ENCODE measurements at places on chromosomes 4 and X. TPM values are rescaled to one million over a fixed set of nuclear protein-coding genes. Genes with fewer than 3 reads are reported as not detected.

Gene TENM3
- total RNA-seq, result 17.4 TPM

Gene TMPRSS11F
- not detected for total RNA-seq

Gene HHIP
- 0.43 TPM for total RNA-seq

Gene UNC5C
- 0.28 TPM for total RNA-seq

Gene MEPE
- total RNA-seq, result not detected

Gene DGAT2L6
- total RNA-seq, result not detected

Gene TMPRSS11B
- not detected for total RNA-seq

Gene MAGEA3
- total RNA-seq, result not detected

Gene HSFX3
- not detected for total RNA-seq

Gene VCX2
- total RNA-seq, result not detected
